Fibroblast of skin of left biceps (primary cell): ENCODE measurements at places on chromosomes 16 and 17.

DNA sequence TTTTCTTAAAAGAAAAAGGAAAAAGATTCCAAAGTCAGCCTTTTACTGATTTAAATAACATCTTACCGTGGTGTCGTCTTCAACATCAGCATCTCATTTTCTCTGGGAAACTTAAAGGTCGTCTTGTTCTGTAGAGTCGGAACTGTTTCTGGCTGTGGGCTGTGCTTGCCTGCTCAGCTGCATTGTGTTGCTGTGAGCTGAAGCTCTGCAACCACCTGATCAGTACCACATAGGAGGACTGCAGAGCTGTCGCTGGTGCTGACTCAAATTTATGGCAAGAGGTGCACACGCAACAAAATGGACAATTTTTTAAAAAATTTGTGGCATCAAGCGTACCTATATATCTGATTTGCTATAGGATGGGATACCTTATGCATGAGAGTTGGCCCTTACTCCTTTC, at the start of gene OMG:
Gene OMG, minus strand, starts transcription at position 150 of the 400 bp plus-strand sequence. CDS start 908 bp downstream, outside the sequence.
- no peak for DNase-seq

- no peak for DNase-seq
Observed at GRCh38 chr17:3622977-3623594, 13.0 kb downstream of the SHPK start.

GRCh38 chr17:42428141-42428944, 5.3 kb upstream of the CAVIN1 start:
- peak; percentile 98 for DNase-seq

GRCh38 chr17:77018504-77018903, 122.3 kb upstream of the SEC14L1 start:
- DNase-seq, result no peak

DNA sequence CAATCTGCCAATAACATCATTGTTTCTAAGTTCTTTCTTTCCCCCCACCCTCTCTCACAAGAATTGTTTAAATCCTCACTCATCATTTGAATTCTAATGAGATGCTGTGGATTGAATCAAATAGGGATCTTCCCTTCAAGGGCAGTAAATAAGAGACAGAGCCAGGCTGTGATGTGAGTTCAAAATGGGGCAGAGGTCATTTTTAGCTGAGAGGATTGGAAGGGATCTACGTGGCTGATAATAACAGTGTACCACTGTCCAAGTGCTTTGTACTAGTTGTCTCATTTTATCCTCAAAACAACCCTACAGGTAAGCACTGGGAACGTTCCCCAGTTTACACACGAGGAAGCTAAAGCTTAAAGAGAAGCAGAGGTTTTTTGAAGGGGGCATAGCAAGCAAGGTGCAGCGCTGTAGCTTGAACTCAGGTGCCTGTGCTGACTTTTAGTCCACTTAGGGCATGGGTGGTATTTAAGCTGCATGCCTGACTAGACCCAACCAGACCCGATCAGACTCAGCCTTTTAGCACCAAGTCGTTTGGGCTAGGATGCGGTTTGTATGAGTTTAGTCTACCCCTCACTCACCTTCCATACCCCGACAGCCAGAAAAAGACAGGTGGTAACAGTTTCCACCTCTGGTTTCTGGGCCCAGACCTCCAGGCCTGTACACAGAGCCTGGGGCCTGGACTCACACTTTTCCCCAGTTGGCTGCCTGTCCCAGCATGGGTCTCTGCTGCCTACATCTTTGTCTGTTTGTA, 39.2 kb upstream of the CCR7 start:
- no peak for DNase-seq

DNA sequence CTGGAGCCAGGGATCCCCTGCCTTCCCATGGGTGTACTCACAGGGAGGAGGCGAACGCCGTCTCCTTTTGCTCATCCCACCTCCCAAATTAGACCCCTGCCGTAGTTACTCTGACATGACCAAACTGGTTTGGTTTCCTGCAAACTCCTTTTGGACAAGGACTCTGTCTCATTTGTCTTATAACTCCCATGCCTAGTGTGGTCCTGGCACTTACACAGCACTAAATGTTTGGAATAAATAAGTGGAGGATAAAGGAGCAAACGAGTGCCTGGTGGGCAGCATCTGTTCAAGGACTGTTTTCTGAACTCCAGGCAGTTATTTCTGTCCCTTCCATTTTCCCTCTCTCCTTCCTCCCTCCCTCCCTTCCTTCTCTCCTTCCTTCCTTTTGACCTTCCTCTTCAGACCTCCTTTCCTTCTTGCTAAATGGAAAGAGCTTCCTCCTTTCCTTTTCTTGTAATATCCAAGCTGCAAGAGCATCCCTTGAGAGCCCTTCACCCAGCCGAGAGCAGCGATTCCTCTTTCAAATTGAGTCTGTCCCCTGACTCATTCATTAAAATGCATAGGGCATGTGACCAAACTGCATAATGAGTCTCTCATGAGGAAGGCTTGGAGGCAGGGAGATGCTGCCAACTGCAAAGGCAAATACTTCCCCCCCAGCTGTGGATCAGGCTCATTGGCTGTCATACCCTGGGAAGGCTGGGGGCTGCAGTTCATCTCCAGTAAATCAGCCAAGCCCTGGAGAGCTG, 36.8 kb downstream of the CHD9 start:
- DNase-seq, result peak; percentile 86

GRCh38 chr16:24931091-24931490, 84.1 kb downstream of the ARHGAP17 start:
- DNase-seq, result no peak

GRCh38 chr16:24491731-24492130, 47.6 kb upstream of the RBBP6 start:
- DNase-seq, result no peak

DNA sequence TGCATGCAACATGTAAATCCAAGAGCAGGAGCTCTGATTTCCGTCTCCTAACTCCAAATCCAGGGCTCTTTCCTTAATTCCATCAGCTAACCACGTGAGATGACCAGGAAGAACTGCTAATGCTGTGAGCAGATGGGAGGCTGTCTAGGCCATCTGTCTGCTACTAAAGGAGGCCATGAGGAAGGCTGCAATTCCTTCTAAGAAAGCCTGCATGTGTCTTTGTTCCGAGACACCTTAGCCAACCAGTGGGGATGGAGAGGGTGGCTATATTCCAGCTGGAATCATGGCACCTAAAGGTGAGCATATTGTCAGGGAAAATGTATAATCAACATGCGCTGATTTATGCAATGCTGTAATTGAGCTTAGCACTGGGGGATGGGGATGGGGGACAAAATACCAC, 267.2 kb upstream of the CDH5 start:
- no peak for DNase-seq

GRCh38 chr16:19380328-19380727, 37.4 kb upstream of the TMC5 start:
- no peak for DNase-seq

DNA sequence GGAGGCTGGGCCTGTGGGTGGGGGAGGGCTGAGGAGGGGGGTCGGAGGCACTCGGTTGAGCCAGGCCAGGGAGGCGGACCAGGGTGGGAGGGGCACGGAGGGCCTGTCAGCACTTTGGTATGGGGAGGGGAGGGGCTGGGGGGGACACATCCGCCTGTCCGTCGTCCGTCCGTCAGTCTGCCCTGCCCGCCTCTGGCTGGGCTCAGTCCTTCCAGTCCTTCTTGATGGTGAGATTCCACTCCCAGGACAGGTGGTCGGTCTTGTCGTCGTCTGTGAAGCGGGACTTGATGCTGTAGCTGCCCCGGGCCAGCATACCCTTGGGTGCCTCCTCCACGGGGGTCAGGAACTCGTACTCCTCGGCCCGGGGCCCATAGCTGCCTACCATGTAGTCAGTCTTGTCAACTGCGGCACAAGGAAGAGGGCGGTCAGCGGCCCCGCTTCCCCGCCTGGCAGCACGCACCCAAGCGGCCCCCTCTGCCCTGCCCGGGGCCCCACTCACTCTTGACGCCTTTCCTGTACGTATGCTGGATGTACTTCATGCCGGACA, 2.4 kb downstream of the ARHGDIA start:
- peak; percentile 63 for DNase-seq

GRCh38 chr17:64024781-64025731, 4.6 kb upstream of the ICAM2 start:
- no peak for DNase-seq

GRCh38 chr17:80777274-80777673, 214.4 kb upstream of the CHMP6 start:
- no peak for DNase-seq

- DNase-seq, result no peak
Observed at GRCh38 chr17:74295625-74296547, 21.9 kb downstream of the DNAI2 start.

DNA sequence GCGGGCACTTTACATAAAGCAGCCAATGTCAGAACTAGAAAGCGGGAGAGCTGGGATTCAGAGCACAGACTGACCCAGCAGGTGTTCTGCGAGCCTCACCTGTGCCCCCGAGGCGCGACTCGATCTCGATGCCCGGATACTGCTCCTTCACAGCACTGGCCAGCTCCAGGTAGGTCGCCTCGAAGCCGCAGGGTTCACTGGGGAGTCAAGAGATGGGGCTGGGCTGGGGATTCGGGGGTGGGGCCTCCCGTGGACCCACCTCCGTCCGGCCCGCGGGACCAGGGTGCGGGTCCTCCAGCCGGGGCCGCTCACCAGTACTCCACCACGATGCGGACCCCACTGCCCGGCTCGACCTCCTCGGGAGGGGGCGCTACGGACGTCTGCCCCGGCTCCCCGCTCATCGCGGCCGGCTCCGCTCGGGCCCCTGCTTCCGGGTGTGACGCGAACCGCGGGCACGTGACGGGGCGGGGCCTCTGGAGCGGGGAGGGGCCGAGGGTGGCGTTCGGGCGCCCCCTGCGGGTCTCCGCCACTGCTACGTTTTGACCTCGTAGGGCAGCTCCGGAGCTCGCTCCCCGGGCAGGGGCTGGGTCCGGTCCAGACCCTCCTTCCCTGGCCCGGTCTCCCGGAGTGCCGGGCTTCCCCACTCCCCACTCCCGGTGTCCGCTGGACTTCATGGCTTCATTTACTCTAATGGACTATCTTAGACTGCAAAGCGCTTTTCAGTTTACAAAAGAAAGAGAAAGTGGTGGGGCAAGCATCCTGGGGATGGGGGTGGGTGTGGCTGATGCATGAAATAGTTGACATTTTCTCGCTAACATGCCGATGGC, at the start of gene MIEN1:
Gene MIEN1, minus strand, starts transcription at position 438 of the 827 bp plus-strand sequence. Its CDS starts 37 bp downstream, at position 401.
- DNase-seq, result peak; percentile 47

- DNase-seq, result no peak
Observed at GRCh38 chr17:42067371-42068091, 17.1 kb upstream of the C17orf113 start.

GRCh38 chr17:45385331-45385997, 47.2 kb downstream of the ARHGAP27 start:
- DNase-seq, result peak; percentile 36

DNA sequence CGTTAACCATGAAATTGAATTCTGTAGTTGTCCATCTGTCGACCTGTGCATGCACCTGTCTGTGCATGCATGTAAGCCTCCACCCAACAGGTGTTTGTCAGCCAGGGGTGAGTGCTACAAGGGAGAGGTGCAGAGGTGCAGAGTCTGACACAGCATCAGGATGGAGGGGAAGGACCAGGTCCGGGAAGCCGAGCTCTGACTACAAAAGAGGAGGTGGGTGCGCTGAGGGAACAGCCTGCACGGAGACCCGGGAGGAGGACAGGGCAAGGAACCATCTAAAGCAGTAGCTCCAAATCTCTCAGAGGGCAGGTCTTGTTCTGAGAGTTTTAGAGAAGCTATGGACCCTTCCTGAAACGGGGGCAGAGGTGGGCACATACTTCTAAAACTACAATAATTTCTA, 54.1 kb downstream of the B9D1 start:
- no peak for DNase-seq

GRCh38 chr16:71700831-71701230, 23.7 kb downstream of the PHLPP2 start:
- no peak for DNase-seq

GRCh38 chr16:6704306-6704930, 628.2 kb upstream of the RBFOX1 start:
- DNase-seq, result no peak

GRCh38 chr17:40068129-40068581, 5.4 kb downstream of the THRA start:
- DNase-seq, result no peak

GRCh38 chr17:60802377-60802776, 124.7 kb downstream of the BCAS3 start:
- no peak for DNase-seq

DNA sequence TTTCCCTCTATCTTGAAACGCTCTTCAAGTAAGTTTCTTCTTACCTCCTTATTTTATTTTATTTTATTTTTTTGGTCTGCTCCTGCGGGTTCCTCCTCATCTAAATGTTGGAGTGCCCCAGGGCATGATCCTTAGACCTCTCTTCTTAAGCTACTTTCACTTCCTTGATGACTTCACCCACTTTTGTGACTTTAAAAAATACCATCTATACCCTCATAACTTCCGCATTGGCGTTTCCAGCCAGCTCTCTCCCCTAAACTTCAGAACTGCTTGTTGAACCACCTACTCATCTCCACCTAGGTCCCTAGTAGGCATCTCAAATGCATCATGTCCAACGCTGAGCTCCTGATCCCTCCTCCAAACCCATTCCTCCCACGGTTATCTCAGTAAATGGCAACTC, 51.4 kb upstream of the NFAT5 start:
- DNase-seq, result no peak

DNA sequence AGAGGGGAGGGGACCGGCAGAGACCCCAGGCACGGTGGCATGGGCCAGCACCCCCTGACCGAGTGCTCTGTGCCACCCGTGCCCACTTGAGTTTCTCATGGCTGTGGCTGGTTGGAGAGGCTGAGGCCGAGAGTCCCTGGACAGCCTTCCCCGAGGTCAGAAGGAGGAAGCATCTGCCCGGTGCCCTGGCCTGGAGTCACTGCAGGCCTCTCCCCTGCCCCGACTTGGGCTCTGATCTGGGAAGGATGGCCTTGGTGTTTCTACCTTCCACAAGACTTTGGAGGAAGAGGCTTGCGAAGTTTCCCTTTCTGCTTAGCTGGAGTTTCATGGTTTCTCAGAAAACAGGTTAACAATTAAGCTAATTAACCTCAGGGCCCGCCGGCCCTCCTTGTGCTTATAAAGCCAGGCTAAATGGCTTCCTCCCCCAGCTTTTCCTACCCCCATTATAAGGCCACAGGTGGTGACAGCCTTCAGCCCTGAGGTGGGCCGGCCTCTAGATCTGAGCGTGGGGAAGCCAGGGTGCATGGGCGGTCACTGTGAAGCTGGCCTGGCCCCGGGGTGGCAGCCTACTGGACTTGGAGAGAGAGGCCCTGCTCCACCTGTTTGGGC, 17.3 kb downstream of the LLGL2 start:
- DNase-seq, result no peak
